GM23338 (cell line): ENCODE measurements at places on chromosomes 6 and 20.

DNA sequence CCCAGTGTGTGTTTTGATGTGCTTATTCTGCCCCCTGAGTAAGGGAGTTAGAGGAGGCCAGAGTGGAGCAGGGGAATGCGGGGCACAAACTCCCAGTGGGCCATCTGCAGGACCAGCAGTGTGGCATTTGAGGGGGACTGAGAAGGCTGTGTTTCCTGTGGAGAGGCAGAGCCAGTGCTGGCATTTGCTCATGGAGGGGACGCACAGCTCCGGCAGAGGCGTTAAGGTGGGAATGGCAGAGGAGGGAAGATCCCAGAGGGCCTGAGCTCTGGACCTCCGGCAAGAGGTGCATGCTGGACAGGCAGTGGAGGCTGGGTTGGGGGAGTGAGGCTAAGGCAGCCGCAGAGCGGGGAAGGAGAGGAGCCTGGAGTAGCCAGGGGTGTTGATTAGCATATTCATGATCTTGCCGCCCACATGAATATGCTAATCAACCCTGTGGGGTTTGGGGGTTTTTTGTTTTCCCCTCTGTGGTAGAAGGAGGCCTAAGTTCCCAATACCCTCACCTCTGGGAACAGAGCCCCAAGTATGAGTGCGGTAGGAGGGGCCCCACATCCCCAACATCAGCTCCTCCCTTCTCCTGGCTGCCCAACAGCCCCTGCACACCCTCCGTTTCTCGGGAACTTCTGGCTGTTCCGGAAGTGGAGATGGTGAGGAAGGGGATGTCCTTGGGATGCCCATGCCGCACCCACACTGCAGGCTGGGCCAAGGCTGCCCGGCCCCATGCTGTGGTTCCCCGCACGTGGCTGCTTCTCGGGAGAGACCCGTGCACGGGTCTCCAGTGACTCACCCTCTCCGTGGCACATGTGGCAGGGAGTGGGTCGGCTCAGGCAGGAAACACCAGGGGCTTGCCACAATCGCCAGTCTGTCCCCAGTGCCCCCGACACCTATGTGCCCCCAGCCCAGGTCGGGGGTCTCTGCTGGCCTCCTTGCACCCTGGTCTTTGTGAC lies 33.8 kb downstream of the DLGAP4 start:
- DNase-seq = peak; percentile 76

- peak; percentile 8 for DNase-seq
Observed at GRCh38 chr6:34389034-34389433, 3.4 kb downstream of the NUDT3 start.

DNA sequence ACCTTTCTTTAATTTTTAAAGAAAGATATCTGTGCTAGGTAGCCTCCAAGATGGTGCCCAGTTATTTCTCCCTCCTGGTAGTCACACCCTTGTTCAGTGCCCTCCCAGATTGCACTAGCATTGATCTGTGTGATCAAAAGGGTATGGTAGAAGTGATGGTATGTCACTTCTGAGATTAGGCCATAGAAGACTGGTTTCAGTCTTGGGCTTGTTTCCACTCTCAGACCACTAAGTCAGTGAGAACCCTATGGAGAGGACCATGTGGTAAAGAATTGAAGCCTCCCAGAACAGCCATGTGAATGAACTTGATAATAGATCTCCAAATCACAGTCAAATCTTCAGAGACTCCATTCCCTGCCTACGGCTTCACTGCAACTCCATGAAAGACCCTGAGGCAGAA lies 57.3 kb downstream of the THEMIS start:
- no peak for DNase-seq

GRCh38 chr6:125948455-125948854 lies 8.1 kb upstream of the HINT3 start:
- DNase-seq = no peak

DNA sequence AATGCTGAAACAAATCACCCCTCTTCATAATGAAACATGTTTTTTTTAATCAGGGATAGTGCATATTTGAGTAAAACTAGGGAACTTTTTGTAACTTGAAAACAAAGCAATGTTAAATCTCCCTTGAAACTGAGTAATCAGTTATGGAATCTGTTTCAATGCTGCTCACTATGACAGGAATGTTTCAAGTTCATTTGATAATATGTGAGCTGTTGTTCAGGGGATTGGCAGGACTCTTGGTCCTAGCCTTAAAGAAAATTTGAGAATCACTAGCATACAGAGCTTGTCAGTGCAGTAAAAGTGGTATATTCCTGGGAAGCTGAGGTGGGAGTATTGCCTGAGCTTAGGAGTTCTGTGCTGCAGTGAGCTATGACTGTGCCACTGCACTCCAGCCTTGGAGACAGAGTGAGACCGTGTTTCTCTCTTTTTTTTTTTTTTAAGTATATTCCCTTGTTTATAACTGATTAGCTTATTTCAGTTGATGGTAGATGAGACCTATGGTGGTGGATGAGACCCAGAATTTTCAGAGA lies 21.6 kb upstream of the CALHM6 start:
- DNase-seq = no peak

- no peak for DNase-seq
Observed at GRCh38 chr6:31575335-31575901, at the start of gene TNF. Gene TNF, plus strand, starts transcription at chr6:31575565. Its CDS starts 177 bp downstream, at chr6:31575742.

- DNase-seq = no peak
Observed at GRCh38 chr20:43959079-43959919, 44.6 kb downstream of the TOX2 start.

- DNase-seq = no peak
Observed at GRCh38 chr20:23971310-23971709, 17.3 kb downstream of the GGTLC1 start.

GRCh38 chr6:34332251-34333198 lies 59.9 kb downstream of the NUDT3 start:
- no peak for DNase-seq

GRCh38 chr6:89826029-89826528 lies 3.6 kb upstream of the CASP8AP2 start:
- DNase-seq = no peak

DNA sequence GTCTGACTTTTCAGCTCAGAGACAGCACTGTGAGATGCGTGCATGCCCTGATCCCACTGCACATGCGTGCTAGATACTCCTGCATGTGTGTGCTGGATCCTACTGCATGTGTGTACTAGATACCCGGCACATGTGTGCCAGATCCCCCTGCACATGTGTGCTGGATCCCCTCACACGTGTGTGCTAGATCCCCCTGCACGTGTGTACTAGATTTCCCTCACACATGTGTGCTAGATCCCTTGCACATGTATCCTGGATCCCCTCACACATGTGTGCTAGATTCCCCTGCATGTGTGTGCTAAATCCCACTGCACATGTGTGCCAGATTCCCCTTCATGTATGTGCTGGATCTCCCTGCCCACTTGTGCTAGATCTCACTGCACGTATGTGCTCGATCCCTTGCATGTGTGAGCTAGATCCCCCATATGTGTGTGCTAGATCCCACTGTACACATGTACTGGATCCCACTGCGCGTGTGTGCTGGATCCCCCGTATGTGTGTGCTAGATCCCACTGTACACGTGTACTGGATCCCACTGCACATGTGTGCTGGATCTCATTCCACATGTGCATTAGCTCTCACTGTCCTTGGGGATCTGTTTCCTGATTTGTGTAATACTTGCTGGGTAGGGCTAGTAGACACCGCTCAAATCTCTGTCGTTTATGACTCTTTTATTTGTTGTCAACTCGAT lies 214.6 kb downstream of the SMOC2 start:
- no peak for DNase-seq

DNA sequence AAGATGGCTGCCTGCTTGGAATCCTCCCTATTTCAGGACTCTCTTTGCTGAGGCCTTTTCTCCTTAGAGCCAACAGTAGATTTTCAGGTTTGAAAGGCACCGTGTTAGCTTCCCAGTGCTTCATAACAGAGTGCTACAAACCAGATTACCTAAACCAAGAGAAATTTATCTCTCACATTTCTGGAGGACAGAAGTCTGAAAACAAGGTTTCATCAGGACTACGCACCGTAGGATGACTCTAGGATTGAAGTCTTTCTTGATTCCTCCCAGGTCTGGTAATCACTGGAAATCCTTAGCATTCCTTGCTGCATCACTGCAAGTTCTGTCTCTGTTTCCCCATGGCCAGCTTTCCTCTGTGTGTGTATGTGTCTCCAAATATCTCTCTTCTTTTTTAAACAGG lies 508.4 kb upstream of the GJE1 start:
- no peak for DNase-seq

DNA sequence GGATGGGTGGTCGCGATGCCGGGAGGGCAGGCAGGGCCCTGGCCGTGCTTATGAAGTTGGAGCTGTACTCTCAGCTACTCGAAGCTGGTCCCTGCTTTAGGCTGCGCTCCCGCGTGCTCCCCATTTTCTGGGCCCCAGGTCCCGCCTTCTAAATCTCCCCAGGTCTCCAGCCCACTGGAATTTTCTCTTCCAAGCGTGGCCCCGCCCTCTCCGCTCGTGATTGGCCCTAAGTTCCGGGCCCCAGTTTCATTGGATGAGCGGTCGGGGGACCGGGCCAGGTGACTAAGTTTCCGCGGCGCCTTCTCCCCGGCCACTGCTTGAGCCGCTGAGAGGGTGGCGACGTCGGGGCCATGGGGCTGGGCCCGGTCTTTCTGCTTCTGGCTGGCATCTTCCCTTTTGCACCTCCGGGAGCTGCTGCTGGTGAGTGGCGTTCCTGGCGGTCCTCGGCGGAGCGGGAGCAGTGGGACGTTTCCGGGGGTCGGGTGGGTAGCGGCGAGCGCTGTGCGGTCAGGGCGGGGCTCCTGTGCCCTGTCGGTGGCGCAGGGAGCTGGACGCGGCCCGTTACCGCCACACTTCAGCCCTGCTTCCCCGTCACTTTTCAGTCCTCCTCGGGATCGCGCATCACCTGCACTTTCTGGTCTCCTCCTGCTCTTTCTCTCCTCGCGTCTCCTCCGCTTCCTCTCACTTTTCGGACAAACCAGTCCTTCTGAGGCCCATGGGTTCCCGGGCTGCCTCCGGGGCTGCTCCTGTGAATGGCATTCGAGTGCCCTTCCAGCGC lies at the start of gene MICA:
MICA (plus strand) TSS at position 313 of the 778 bp plus-strand sequence; CDS start at position 351, 38 bp downstream.
- peak; percentile 99 for DNase-seq

GRCh38 chr6:96089173-96089572 lies 73.4 kb downstream of the FUT9 start:
- DNase-seq = peak; percentile 82

DNA sequence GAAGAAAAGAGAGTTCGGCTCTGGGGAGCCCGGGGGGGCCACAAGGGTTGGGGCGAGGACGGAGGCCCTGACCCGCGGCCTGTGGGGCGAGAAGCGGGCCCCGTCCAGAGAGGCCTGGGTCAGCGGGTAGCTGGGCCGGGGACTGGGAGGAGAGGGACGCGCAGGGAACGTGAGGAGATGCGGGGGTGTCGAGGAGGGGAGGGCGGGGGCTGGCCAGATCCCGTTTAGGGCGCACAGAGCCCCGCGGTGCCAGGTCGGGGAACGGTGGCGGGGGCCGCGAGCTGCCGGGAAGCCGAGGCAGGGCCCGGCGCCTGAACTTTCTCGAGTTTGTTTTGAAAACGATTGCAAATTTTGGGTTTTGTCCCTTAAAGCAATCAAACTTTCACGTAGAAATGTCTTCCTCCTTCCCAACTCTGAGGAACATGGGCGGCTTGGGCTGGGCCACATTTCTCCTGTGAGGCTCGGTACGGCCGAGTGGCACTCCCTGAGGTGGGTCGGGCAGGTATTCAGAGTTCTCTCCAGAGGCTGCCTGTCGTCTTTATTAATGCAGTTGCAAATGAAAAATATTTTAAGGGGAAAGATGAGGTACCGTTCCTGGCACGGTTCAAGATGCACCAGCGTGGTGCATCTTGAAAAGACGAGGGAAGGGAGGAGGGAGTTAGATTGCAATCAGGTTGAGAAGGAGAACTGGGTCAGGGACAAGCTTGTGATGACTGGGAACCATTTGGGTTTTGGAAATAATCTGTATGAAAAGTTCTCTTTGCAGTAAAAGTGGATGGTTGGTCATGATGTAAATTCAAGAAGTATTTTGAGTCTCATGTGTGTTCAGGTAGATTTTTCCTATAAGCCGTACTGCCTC lies 972 bp downstream of the RNF8 start:
- DNase-seq = peak; percentile 50

DNA sequence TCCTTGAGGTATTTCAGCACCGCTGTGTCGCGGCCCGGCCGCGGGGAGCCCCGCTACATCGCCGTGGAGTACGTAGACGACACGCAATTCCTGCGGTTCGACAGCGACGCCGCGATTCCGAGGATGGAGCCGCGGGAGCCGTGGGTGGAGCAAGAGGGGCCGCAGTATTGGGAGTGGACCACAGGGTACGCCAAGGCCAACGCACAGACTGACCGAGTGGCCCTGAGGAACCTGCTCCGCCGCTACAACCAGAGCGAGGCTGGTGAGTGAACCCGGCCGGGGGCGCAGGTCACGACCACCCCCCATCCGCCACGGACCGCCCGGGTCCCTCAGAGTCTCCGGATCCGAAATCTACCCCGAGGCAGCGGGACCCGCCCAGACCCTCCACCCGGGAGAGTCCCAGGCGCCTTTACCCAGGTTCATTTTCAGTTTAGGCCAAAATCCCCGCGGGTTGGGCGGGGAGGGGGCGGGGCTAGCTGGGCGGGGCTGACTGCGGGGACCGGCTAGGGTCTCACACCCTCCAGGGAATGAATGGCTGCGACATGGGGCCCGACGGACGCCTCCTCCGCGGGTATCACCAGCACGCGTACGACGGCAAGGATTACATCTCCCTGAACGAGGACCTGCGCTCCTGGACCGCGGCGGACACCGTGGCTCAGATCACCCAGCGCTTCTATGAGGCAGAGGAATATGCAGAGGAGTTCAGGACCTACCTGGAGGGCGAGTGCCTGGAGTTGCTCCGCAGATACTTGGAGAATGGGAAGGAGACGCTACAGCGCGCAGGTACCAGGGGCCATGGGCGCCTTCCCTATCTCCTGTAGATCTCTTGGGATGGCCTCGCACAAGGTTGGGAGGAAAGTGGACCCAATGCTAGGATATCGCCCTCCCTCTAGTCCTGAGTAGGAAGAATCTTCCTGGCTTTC lies 693 bp downstream of the HLA-F start:
- peak; percentile 80 for DNase-seq

GRCh38 chr6:14681699-14682487 lies 564.0 kb upstream of the JARID2 start:
- no peak for DNase-seq

DNA sequence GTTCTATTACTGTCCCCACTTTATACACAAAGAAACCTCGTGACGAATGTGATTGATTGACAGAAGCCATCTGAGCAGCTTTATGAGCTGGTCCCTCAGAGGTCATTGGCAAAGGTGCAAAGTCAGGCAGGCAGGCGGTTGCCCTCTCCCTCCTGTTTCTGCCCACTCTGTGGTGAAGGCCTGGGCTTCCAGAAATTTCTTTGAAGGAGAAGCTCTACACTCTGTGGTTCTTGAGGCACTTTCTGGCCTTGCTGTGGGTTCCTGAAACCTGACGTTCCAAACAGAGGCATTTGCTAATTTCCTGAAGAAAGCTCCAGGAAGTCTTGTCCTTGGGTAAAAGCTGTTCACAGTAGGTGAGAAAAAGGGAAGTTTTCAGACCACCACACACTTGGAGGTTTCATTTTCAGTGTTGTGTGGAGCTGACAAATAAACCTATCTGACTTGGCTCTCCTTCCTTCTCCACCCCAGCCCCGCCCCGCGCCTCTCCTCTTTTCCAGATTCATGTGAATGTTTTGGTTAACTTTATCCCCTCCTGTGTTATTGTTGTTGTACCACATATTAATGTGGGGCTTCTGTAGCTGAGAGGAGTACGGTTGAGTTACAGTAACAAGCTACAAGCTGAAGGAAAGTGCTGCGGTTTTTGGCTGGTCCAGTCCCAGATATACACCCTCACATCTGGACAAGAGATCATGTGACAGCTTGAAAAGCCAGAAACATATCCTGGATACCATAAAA lies 274.1 kb downstream of the CLIC5 start:
- DNase-seq = no peak
